Right atrium auricular region (tissue), 2 donors: ENCODE measurements at places on chromosomes 12 and 14. TPM values are rescaled to one million over a fixed set of nuclear protein-coding genes. Genes with fewer than 3 reads are reported as not detected.

DNA sequence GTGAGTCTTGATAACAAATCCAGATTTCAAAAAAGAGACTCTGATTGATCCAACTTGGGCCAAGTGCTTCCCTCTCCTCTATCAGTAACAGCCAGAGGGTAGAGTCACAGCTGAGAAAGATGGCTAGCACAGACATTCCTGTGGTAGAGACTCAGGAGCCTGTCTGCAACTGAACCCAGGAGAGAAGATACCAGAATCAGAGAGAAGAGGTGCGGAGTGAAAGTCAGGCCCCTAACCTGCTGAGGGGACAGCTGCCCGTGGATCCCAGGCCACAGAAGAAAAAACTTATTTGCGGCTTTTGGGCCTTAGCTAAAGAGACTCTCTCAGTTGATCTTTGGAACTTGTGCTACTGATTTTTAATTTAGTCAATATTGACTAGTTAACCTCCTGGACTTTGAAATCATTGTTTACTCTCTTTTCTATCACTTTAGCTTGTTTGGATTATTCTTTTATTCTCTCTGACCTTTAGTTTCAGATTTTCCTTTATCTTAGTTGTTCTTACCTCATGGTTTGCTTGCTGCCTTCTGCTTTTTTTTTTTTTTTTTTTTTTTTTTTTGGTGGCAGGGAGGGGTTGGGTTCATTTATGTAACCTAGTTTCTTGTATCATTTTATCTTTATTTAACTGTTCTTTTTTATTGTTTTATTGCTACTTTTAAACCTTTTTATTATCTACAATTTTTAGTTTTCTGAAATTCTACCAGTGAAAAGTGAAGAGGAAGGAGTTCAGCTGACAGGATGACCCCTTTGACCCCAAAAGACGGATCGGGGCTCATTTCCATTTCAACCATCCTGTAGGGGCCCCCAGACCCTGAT lies 154.9 kb upstream of the KRR1 start:
- no peaks in the 10 kb centered on the region for H3K36me3 ChIP-seq
- H3K4me3 ChIP-seq: no peak overlapping the region
- H3K4me1 ChIP-seq: no peaks in the 10 kb centered on the region
- H3K27ac ChIP-seq: no peak overlapping the region
- DNase-seq: no peak

DNA sequence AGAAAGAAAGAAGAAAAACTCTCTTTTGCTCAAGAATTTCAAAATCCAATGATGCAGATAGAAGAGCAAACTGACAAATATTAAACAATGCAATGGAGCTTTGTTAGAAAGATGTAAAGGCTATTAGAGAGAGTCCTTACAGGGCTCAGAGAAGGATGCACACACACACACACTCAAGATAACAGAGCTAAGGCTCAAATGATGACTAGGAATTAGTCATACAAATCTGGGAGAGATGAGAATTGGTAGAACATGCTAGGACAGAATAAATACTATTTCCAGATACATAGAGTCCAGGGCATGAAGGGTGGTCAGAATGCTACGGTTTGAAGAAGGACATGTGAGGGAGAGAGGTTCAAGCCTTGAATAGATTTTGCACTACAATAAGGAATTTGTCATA lies 650.1 kb upstream of the MDGA2 start:
- no peaks in the 10 kb centered on the region for H3K36me3 ChIP-seq
- H3K27me3 ChIP-seq: no peaks in the 10 kb centered on the region
- H3K4me3 ChIP-seq: no peak overlapping the region
- no peak for DNase-seq

- H3K4me3 ChIP-seq: no peak overlapping the region
- no peaks in the 10 kb centered on the region for H3K4me1 ChIP-seq
- H3K27me3 ChIP-seq: no peaks in the 10 kb centered on the region
- no peak overlapping the region for H3K27ac ChIP-seq
Observed at GRCh38 chr12:38142974-38143373, 173.6 kb upstream of the ALG10B start.

- peak overlapping the region; percentile 71 for H3K4me3 ChIP-seq
- H3K4me1 ChIP-seq: no peaks in the 10 kb centered on the region
- DNase-seq: no peak
- H3K27ac ChIP-seq: peak overlapping the region; percentile 88
- H3K27me3 ChIP-seq: no peaks in the 10 kb centered on the region
Observed at GRCh38 chr14:35292770-35293561, 784 bp downstream of the PSMA6 start.

- H3K27ac ChIP-seq: peak overlapping the region; percentile 81
- peaks cover 26% of the 10 kb centered on the region for H3K36me3 ChIP-seq
- H3K27me3 ChIP-seq: peaks cover 3% of the 10 kb centered on the region
- DNase-seq: no peak
Observed at GRCh38 chr12:52903855-52904508, 894 bp downstream of the KRT8 start.

- H3K4me1 ChIP-seq: no peaks in the 10 kb centered on the region
- no peaks in the 10 kb centered on the region for H3K36me3 ChIP-seq
- H3K27ac ChIP-seq: no peak overlapping the region
- no peaks in the 10 kb centered on the region for H3K27me3 ChIP-seq
- no peak overlapping the region for H3K4me3 ChIP-seq
Observed at GRCh38 chr14:92489394-92490238, 24.0 kb upstream of the RIN3 start.

- no peak overlapping the region for H3K27ac ChIP-seq
- no peak for DNase-seq
- no peaks in the 10 kb centered on the region for H3K4me1 ChIP-seq
- H3K27me3 ChIP-seq: no peaks in the 10 kb centered on the region
- no peak overlapping the region for H3K4me3 ChIP-seq
Observed at GRCh38 chr12:123996581-123996980, 23.6 kb downstream of the ZNF664 start.

- DNase-seq: no peak
- peaks cover 4% of the 10 kb centered on the region for H3K4me1 ChIP-seq
- no peak overlapping the region for H3K27ac ChIP-seq
- H3K36me3 ChIP-seq: no peaks in the 10 kb centered on the region
- H3K4me3 ChIP-seq: no peak overlapping the region
Observed at GRCh38 chr14:68860771-68861170, 67.9 kb upstream of the ZFP36L1 start.

- no peak overlapping the region for H3K4me3 ChIP-seq
- no peaks in the 10 kb centered on the region for H3K36me3 ChIP-seq
- peaks cover 21% of the 10 kb centered on the region for H3K4me1 ChIP-seq
- no peak for DNase-seq
- H3K27ac ChIP-seq: no peak overlapping the region
Observed at GRCh38 chr14:29738950-29739349, 188.7 kb downstream of the PRKD1 start.

DNA sequence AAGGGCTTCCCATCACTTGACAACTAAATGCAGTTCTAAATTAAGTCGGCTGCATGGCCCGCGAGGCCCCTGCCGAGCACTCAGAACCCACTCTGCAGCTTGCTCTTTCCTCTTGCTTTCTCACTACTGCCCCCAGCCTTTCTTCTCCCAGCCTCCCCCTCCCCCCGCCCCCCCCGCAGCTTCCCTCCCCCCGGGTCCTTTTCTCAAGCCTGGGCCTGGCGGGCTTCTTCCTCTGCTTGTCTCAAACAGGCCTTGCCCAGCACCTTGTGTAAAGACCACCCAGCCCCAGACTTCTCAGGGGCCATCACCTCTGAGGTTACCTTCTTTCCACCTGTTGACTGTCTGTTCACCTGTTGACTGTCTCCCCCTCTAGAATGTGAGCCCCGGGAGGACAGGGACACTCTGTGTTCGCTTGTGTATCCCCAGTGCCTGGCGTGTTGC lies 1.1 kb downstream of the CYP46A1 start:
- no peak for DNase-seq
- H3K4me1 ChIP-seq: no peaks in the 10 kb centered on the region
- H3K36me3 ChIP-seq: no peaks in the 10 kb centered on the region
- no peak overlapping the region for H3K27ac ChIP-seq
- no peaks in the 10 kb centered on the region for H3K27me3 ChIP-seq

DNA sequence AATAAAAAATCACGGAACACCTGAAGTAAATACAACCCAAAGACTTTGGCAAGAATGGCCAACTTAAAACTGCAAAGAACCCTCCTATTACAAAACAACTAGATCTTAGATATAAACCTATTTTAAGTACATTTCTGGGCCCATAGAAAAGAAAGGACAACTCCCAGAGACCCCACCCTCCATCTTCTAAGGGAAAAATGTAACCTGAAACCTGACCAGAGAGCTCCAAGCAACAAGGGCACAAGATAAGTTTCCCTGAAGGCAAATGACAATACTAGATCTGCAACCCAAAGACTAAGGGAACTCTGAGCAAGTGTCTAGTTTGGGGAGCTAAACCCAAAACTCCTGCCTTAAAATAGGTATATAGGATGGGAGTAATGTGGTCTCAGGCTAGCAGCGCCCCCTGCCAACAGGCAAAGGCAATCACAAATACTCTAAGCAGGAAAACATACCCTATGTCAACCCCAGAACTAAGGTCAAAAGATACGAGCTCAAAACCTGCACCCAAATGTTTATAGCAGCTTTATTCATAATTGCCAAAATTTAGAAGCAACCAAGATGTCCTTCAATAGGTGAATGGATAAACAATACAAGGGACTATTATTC lies 218.9 kb downstream of the ITPR2 start:
- peaks cover under 1% of the 10 kb centered on the region for H3K36me3 ChIP-seq
- H3K27me3 ChIP-seq: no peaks in the 10 kb centered on the region
- H3K27ac ChIP-seq: no peak overlapping the region
- no peak for DNase-seq
- no peaks in the 10 kb centered on the region for H3K4me1 ChIP-seq

DNA sequence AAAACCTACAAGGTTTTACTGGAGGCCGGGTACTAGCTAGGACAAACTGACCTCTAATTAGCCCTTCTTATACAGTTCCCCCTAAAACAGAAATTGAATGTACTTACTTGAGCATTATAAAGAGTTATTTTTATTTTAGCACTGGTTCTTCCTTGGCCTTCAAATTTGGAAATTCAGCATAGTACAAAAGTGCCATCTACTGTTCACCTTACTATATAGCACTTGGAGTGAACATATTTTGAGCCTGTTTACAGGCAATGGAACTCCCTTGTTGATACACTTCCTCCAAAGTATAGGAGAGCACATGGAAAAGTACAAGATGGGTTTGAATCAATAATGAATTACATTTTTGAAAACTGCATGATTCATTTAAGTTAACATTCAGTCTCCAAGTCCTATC lies 3.9 kb upstream of the POC1B start:
- no peaks in the 10 kb centered on the region for H3K27me3 ChIP-seq
- H3K27ac ChIP-seq: no peak overlapping the region
- H3K4me3 ChIP-seq: no peak overlapping the region
- DNase-seq: no peak

GRCh38 chr12:46647034-46647433 lies 178.8 kb downstream of the SLC38A4 start:
- no peaks in the 10 kb centered on the region for H3K36me3 ChIP-seq
- no peak overlapping the region for H3K4me3 ChIP-seq
- no peak overlapping the region for H3K27ac ChIP-seq
- H3K27me3 ChIP-seq: no peaks in the 10 kb centered on the region
- DNase-seq: no peak
- H3K4me1 ChIP-seq: no peaks in the 10 kb centered on the region

- DNase-seq: no peak
- H3K4me3 ChIP-seq: no peak overlapping the region
- no peaks in the 10 kb centered on the region for H3K27me3 ChIP-seq
- H3K36me3 ChIP-seq: no peaks in the 10 kb centered on the region
- no peak overlapping the region for H3K27ac ChIP-seq
Observed at GRCh38 chr12:26345471-26346003, 150.2 kb downstream of the SSPN start.

- H3K4me3 ChIP-seq: no peak overlapping the region
- H3K27me3 ChIP-seq: no peaks in the 10 kb centered on the region
- H3K27ac ChIP-seq: no peak overlapping the region
- no peaks in the 10 kb centered on the region for H3K36me3 ChIP-seq
- H3K4me1 ChIP-seq: no peaks in the 10 kb centered on the region
Observed at GRCh38 chr12:29167445-29167844, 18.4 kb downstream of the FAR2 start.

- DNase-seq: no peak
- no peaks in the 10 kb centered on the region for H3K27me3 ChIP-seq
- H3K4me3 ChIP-seq: no peak overlapping the region
- H3K36me3 ChIP-seq: no peaks in the 10 kb centered on the region
Observed at GRCh38 chr12:70507442-70507841, 129.8 kb downstream of the PTPRB start.

GRCh38 chr12:78792052-78792698 lies 72.4 kb upstream of the SYT1 start:
- H3K4me3 ChIP-seq: no peak overlapping the region
- no peak for DNase-seq
- no peaks in the 10 kb centered on the region for H3K36me3 ChIP-seq

- peaks cover 6% of the 10 kb centered on the region for H3K4me1 ChIP-seq
- no peak overlapping the region for H3K4me3 ChIP-seq
- H3K36me3 ChIP-seq: peaks cover 71% of the 10 kb centered on the region
- DNase-seq: peak; percentile 54
- H3K27ac ChIP-seq: no peak overlapping the region
- H3K27me3 ChIP-seq: no peaks in the 10 kb centered on the region
Observed at GRCh38 chr12:131088701-131089530, 135.2 kb downstream of the ADGRD1 start.

- H3K36me3 ChIP-seq: peaks cover 30% of the 10 kb centered on the region
- H3K27ac ChIP-seq: peak overlapping the region; percentile 91
- H3K27me3 ChIP-seq: no peaks in the 10 kb centered on the region
- no peaks in the 10 kb centered on the region for H3K4me1 ChIP-seq
- peak overlapping the region; percentile 18 for H3K4me3 ChIP-seq
Observed at GRCh38 chr12:128810182-128811127, 13.3 kb downstream of the SLC15A4 start.

- no peak overlapping the region for H3K4me3 ChIP-seq
- H3K4me1 ChIP-seq: no peaks in the 10 kb centered on the region
- H3K36me3 ChIP-seq: no peaks in the 10 kb centered on the region
- no peak overlapping the region for H3K27ac ChIP-seq
Observed at GRCh38 chr12:130495156-130495555, 157.5 kb downstream of the PIWIL1 start.

GRCh38 chr12:109800536-109800935 lies 32.7 kb downstream of the TRPV4 start:
- H3K27ac ChIP-seq: no peak overlapping the region
- H3K4me1 ChIP-seq: no peaks in the 10 kb centered on the region

DNA sequence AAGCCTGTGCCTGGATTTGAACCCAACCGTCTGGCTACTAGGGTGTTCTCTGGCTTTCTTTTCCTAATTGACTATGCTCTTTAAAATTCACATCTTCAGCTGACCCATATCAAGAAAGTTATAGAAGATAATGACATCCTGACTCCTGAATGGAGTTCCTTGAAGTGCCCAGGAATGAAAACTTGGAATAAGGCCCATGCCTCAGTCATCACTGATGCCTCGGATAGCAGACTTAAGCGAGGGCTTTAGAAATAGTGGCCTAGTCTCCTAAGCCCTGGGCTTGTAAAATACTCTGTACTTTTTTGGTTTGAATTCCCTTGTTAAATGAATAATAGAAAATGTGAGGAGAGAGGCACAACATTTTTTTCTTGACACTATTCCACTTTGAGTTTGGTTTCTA lies 39.0 kb downstream of the CHST11 start:
- no peaks in the 10 kb centered on the region for H3K27me3 ChIP-seq
- no peak for DNase-seq
- H3K36me3 ChIP-seq: no peaks in the 10 kb centered on the region

The NTN4 gene
- total RNA-seq: 85.3 TPM

The FAM181A gene
- not detected for total RNA-seq

The MOAP1 gene
- 47.1 TPM for total RNA-seq

The SYCP3 gene
- total RNA-seq: not detected

The CCDC196 gene
- not detected for total RNA-seq

The OTX2 gene
- not detected for total RNA-seq

The DCAF11 gene
- 54.1 TPM for total RNA-seq

The KERA gene
- total RNA-seq: not detected

The SLC41A2 gene
- total RNA-seq: 17.5 TPM
